ENCODE measurements at places on chromosomes 4 and X.

GRCh38 chr4:17492058-17492741 lies 19.7 kb downstream of the QDPR start:
- DNase-seq: no peak

- no peak for DNase-seq
Measured at GRCh38 chr4:45317276-45317675, 590.9 kb upstream of the GNPDA2 start.

- DNase-seq: no peak
Measured at GRCh38 chr4:2829321-2829932, 14.2 kb upstream of the ADD1 start.

GRCh38 chrX:100830143-100830542 lies 10.0 kb downstream of the CSTF2 start:
- DNase-seq: no peak

DNA sequence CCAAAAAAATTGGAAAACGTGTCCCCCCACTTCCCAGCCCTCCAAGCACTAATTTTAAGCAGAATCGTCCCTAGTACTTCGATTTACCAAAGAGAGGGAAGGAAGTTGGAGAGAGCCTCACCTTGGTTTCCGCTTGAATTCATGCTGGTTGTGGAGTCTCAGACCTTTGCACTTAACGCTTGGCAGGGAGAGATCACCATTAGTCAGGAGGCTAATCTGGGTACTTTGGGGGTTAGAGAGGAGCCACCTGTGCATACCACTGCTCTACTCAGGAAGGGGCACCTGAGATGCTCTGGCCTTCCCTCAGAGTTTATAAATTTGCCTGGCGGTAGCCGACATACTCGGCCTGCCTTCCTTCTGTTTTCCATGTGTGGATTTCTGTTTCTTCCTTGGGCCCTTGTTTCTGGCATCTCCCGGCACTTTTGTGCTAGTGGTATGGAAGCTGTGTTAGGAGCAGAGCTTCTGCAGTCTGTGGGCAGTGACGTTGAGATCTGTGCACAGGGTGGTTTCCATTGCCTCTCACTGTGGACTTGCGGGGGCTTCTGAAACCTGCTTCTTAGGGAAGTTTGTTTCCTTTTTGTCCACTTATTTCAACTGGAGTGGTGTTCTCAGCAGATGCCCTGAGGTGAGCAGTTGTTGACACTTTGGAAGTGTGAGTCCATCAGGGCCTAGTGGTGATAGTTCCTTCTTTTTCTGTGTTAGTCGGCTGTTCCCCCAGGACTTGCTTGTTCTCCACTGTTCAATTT lies 104.2 kb downstream of the TMEM131L start:
- DNase-seq: no peak

DNA sequence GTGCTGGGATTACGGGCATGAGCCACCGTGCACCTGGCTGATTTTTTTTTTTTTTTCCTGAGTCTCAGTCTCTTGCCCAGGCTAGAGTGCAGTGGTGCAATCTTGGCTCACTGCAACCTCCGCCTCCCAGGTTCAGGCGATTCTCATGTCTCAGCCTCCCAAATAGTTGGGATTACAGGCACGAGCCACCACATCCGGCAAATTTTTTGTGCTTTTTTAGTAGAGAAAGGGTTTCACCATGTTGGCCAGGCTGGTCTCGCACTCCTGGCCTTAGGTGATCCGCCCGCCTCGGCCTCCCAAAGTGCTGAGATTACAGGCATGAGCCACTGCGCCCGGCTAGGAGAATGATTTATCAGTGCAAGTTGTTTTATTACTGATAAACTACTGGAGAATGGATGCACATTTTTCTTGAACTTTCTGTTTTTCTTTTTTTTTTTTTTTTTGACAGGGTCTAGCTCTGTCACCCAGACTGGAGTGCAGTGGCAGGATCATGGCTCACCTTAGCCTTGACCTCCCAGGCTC lies 39.7 kb upstream of the DHRSX start:
- DNase-seq: no peak

DNA sequence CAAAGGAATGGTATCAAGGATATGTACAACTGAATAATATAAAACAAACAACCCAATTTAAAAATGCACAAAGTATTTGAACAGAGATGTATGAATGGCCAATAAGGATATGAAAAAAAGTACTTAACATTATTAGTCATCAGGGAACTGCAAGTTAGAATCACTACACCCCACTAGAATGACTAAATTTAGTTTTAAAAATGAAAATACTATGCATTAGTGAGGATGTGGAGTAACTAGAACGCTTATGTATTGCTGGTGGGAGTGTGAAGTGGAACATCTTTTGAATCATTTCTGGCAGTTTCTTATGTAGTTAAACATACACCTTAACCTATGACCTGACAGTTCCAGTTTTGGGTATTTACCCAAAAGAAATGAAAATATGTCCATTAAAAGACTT lies 13.0 kb upstream of the SLC16A2 start:
- DNase-seq: no peak

GRCh38 chr4:133799717-133800315 lies 401.8 kb downstream of the PABPC4L start:
- DNase-seq: no peak

DNA sequence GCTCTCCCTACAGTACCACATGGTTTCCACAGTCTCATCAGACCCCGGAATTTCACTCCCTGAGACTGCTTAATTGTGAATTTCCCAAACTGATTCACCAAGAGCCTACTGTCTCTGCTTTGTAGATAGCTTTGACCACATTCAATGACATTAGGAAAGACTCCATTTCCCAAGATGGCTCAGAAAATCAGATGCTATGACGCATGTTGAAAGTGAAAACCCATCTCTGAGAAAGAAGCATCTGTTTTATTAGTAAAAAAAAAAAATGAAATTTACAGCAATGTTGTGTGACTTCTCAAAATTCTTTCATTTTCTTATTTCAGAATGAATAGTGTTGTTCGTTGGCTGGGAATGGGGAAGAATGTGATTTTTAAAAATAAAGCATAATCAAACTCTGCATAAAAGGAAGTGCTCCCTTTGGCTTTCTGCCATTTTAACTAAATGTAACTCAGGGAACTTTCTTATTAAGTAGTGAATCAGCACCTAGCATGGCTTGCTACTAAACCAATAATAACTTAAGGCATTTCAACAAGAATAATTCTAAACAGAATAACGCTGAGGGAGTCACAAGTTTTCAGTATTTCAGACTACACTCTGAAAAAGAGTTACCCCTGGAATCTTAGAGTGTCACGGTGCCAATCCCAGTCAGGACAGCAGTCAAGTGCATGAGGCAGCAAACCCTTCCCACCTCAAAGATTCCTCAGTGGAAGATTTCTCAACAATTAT lies 97.4 kb upstream of the MYOZ2 start:
- DNase-seq: no peak

- DNase-seq: no peak
Measured at GRCh38 chr4:77040270-77040669, 35.5 kb downstream of the CCNI start.

DNA sequence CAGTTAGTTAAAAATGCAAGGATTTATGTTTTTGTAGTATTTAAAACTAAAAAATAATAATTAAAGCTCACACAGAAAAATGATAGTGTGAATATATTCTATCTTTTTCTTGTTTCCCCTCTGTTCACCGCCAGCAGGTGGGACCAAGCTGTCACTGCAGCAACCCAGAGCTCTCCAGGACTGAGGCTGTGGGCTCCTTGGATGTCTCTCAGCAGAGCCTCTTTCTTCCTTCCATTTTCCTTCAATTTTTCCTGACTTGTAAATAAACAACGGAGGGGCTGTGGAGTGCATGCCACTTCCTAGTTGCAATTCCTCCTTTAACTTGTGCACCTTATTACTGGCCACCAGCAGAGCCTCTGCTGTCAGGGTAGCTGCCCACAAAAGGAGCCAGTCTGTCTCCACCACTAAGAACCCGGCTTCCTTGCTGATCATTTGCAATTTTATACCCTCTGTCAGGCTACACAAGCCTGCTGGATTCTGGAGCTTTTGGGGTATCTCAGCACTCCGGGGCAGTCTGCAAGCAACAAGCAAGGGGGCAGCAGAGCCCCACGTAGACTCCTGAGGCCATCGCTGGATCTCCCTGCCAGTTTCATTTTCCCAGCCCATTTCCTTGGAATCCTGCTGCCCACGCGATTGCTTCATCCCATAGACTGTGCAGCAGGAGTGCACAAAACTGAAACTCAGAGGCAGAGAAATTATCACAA lies 1467.4 kb downstream of the C4orf33 start:
- no peak for DNase-seq

DNA sequence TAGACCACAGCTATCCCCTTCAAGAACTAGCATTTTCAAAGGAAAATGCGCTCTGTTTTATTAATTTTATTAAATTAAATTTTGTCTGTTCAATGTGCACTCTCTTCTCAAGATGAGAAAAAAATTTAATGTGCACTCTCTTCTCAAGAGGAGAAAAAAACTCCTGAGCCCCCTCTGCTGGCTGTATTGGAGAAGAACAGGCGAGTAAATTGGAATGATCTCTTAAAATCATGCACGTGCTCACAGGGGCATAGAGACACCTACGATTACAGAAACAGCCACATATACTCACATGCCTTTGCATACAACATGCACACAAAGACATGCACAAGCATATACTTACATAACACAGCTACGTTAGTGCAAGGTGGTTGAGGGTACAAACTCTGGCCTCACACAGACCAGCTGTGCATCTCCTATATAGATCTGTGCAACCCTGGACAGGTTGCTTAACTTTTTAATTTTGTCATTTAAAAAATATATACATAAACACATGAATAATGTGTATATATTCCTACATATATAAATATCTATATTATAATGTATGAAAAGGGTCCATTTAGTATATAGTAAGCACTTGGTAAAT lies 176.2 kb upstream of the CXorf66 start:
- no peak for DNase-seq

DNA sequence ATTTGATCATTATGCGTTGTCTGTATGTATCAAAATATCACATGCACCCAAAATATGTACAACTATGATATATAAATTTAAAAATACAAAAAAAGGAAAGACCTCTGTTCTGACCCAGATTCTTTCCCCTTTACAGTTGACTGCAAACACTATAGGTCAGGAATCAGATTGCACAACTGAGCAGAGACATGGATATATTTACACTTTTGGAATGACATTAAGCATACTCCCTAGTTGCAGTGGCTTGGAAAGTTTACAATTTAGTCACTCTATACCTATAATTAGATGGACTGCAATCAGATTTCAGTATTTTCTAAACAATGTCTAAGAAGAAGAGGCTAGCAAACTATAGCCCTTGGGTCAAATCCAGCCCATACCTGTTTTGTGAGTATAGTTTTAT lies 98.5 kb upstream of the INPP4B start:
- DNase-seq: no peak

DNA sequence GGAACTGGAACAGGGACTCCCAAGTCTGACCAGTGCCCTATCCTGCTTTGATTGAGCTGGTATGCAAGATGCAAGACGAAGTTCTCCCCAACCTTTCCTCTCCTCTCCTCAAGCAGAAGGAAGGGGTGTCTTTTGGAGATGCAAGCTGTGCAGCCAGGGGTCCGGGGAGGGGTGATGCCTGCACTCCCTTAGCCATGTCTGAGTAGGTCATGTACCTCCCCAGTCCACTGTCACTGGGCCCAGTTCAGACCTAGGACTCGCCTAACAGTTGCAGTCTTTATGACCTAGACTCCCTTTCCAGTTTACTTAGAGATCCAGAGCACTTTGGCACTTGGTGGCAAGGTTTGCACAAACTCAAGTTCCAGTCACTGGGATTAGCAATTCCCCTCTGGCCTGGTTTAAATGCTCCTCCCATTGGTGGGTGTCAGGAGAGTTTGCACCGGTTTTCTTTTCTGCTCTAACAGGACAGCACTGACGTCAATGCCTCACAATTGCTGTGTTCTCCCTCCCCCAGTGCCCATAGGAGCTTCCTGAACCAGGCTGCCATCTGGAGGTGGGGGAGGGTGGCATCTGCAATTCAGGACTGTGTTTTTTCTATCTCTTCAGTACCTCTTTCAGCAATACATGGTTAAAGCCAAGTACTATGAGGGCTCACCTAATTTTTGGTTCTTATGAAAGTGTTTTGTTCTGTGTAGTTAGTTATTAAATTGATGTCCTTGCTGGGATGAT lies 782.2 kb downstream of the ARAP2 start:
- no peak for DNase-seq

GRCh38 chr4:83568062-83568461 lies 32.2 kb downstream of the GPAT3 start:
- no peak for DNase-seq

- DNase-seq: no peak
Measured at GRCh38 chr4:150079081-150079581, 886 bp downstream of the DCLK2 start.

DNA sequence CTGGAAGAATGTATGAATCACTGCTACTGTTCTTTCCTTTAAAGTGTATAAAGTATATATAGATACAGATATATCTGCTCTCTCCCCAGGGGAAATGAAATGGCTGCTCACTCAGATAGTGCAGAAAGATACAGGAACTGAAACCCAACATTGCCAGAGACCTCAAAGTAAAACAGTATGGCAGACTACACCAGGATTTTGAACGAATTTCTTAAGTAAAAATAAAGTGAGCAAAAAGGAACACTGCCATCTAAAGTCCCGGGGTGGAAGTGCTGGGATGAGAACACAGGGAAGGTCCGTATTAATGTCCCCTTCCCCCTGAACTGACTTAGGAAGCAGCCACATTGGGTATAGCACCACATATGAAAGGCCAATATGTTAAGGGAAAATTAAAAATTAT lies 93.4 kb downstream of the TMA16 start:
- no peak for DNase-seq

DNA sequence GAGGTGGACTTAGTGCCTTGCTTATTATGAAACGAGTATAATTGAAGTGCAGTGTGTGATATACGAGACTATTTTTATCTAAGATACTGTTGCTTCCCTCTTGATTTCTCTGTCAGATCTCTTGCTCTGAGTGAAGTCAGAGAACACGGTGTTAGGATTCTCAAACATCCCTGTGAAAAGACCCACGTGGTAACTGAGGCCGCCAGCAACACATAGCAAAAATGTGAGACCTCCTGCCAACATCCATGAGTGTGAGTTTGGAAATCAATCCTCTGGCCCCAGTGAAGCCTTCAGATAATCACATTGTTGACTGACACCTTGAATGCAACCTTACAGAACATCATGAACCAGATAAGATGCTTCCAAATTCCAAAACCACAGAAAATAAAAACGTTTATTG lies 954.4 kb downstream of the FAT4 start:
- no peak for DNase-seq

DNA sequence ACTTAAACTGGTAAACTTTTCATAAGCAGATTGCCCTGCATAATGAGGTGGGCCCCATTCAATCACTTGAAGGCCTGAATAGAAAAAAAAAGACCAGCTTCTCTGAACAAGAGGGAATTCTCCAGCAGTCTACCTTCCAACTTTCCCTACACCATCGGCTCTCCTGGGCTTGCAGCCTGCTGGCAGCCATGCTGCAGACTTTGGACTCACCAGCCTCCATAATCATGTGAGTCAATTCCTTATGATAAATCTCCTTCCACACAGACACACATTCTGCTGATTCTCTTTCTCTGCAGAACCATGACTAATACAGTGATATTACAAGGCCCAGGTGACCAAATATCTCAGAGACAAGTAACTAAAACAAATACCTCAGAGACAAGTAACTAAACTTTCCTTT lies 113.8 kb upstream of the WDR17 start:
- no peak for DNase-seq

- no peak for DNase-seq
Measured at GRCh38 chr4:106690487-106690886, 321.9 kb upstream of the GIMD1 start.

GRCh38 chr4:13641084-13641483 lies 13.6 kb upstream of the BOD1L1 start:
- DNase-seq: no peak

GRCh38 chr4:56637791-56638190 lies 43.3 kb downstream of the HOPX start:
- no peak for DNase-seq

GRCh38 chr4:142846108-142846728 lies at the start of gene INPP4B:
TSS of gene INPP4B (minus strand) at chr4:142846301.
- no peak for DNase-seq

GRCh38 chrX:108022491-108023089 lies 22.3 kb upstream of the VSIG1 start:
- no peak for DNase-seq
